ENCODE measurements at places on chromosomes 12 and 14. TPM values are rescaled to one million over a fixed set of nuclear protein-coding genes. Genes with fewer than 3 reads are reported as not detected.
A peak's percentile ranks its signal among the peaks of the same experiment; 100 is the strongest.

GRCh38 chr12:47268501-47269454, 189.0 kb upstream of the AMIGO2 start:
- H3K4me1 ChIP-seq, result no peaks in the 10 kb centered on the region
- H3K36me3 ChIP-seq, result no peaks in the 10 kb centered on the region
- no peak for DNase-seq
- no peak overlapping the region for H3K27ac ChIP-seq

GRCh38 chr12:43805149-43805859, 813 bp downstream of the TWF1 start:
- H3K36me3 ChIP-seq, result peaks cover 39% of the 10 kb centered on the region
- H3K27ac ChIP-seq, result peak overlapping the region; percentile 95

GRCh38 chr14:52553671-52554575, 1.3 kb downstream of the GPR137C start:
- no peaks in the 10 kb centered on the region for H3K36me3 ChIP-seq
- no peaks in the 10 kb centered on the region for H3K27me3 ChIP-seq
- peaks cover 7% of the 10 kb centered on the region for H3K4me1 ChIP-seq
- no peak overlapping the region for H3K27ac ChIP-seq
- H3K4me3 ChIP-seq, result peak overlapping the region; percentile 93

DNA sequence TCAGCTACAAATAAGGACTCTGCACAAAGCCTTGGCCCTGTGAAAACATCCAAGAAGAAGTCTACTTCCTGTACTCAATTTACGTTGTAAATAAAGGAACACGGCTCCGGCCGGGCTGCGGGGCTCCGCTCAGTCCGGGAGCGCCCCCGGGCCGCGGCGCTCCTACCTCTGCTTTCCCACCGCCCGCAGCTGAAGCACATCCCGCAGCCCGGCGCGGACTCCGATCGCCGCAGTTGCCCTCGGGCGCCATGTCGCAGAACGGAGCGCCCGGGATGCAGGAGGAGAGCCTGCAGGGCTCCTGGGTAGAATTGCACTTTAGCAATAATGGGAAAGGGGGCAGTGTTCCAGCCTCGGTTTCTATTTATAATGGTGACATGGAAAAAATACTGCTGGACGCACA, 502.3 kb upstream of the FOXG1 start:
- H3K27ac ChIP-seq, result no peak overlapping the region
- no peak overlapping the region for H3K4me3 ChIP-seq
- no peak for DNase-seq
- peaks cover 18% of the 10 kb centered on the region for H3K27me3 ChIP-seq
- no peaks in the 10 kb centered on the region for H3K4me1 ChIP-seq
- H3K36me3 ChIP-seq, result no peaks in the 10 kb centered on the region

Gene KRT74
- not detected for polyA plus RNA-seq

Gene CHD8
- polyA plus RNA-seq, result 20.1 TPM

- no peaks in the 10 kb centered on the region for H3K4me1 ChIP-seq
- no peak overlapping the region for H3K27ac ChIP-seq
- H3K27me3 ChIP-seq, result no peaks in the 10 kb centered on the region
- no peak overlapping the region for H3K4me3 ChIP-seq
- DNase-seq, result no peak
- H3K36me3 ChIP-seq, result no peaks in the 10 kb centered on the region
Measured at GRCh38 chr14:95274279-95274678, 45.4 kb downstream of the CLMN start.

- H3K27ac ChIP-seq, result no peak overlapping the region
- H3K36me3 ChIP-seq, result no peaks in the 10 kb centered on the region
- H3K27me3 ChIP-seq, result no peaks in the 10 kb centered on the region
- no peak for DNase-seq
- H3K4me1 ChIP-seq, result no peaks in the 10 kb centered on the region
- H3K4me3 ChIP-seq, result no peak overlapping the region
Measured at GRCh38 chr14:37343307-37344094, 145.8 kb downstream of the MIPOL1 start.

Gene NOP9
- polyA plus RNA-seq, result 17.2 TPM

DNA sequence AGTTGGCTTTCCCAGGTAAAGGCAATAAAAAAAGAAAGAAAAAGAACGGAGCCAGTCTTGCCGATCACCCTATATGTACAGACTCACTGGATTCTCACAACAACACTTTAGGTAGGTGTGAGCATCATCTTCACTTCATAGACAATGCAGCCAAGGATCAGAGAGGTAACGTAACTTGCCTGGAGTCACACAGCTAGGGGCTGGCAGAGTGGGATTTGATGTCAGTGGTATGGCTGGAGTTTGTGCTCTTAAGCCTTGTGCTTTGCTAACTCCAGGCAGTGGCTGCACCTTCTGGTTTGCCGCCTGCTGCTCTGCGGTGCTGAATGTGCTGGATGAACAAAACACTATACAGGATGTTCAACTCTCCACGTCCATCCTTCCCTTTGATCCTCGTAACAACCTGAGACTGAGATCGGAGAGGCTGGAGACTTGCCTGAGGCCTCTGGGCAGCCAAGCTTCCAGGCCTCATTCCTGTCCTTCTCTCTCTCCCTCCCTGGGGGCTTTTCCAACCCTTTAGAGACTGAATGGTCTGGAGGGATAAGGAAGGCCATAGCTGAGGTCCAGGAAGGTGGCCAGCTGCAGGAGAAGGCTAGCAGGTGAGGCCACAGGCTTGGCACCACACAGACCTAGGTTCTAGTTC, 8.1 kb downstream of the ISM2 start:
- H3K4me3 ChIP-seq, result no peak overlapping the region
- H3K27ac ChIP-seq, result no peak overlapping the region
- no peaks in the 10 kb centered on the region for H3K4me1 ChIP-seq
- no peaks in the 10 kb centered on the region for H3K36me3 ChIP-seq
- no peaks in the 10 kb centered on the region for H3K27me3 ChIP-seq

- no peak for DNase-seq
- H3K4me1 ChIP-seq, result no peaks in the 10 kb centered on the region
- H3K36me3 ChIP-seq, result no peaks in the 10 kb centered on the region
- no peaks in the 10 kb centered on the region for H3K27me3 ChIP-seq
- no peak overlapping the region for H3K4me3 ChIP-seq
- H3K27ac ChIP-seq, result no peak overlapping the region
Measured at GRCh38 chr14:22179190-22179589, 409.8 kb downstream of the DAD1 start.
